NCI-H1694 (cell line): ENCODE measurements at places on chromosomes 4 and X.

DNA sequence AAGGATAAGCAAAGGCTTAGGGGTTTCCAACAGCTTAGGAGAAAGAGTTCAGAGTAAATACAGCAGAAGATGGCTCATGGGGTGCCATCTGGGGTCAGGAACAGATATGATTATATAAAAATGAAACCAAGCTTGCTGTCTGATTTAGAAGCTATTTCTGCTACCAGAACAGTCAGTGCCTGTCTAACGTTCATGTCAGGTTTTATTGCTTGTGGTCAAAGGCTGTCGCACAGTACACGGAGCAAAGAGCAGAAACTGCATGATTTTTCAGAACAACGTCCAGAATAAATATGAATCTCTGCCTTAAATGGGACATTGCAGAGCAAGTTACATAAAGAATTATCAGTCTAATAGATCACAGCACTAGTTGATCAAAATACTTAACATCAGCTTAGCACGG is 17.4 kb downstream of the CETN2 start:
- no peak for DNase-seq

DNA sequence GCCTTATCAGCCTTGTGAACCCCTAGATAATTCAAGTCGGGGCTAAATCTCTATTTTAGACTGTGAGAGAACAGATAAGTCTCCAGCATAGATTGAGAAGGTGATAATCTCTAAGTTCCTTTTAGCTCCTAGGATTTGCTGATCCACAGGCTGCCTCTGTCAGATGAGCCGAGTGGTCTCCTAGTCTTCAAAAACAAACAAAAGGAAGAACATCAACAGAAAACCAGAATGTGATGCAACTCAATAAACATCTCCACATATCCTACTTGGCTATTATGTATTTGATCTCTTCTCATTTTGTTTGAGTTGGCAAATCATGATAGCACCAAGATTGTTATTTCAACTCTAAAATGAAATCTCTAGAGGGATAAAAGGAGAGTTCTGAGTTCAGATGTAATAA is 88.4 kb upstream of the SLC7A11 start:
- no peak for DNase-seq

- peak; percentile 0 for DNase-seq
Measured at GRCh38 chr4:64713256-64713840, 304.1 kb upstream of the TECRL start.

DNA sequence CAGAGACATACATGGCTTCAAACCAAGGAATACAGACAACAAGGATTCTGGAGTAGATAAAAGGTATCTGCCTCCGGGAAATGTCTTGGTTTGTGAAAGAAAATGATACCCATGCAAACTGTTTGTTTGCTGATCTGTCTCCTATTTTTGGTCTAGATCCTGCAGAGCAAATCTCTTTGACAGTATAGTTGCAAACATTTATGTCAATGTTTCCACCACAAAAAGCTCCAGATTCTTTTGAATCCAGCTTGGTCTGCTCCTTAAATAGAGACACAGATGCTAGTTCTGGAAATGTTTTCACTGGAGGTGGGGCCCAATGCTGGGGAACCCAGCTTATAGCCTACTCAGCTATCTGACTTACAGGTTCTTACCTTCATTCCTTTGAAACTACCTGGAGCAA is 119.7 kb downstream of the ATG4A start:
- no peak for DNase-seq

- no peak for DNase-seq
Measured at GRCh38 chr4:185305979-185306442, 89.7 kb downstream of the LRP2BP start.

DNA sequence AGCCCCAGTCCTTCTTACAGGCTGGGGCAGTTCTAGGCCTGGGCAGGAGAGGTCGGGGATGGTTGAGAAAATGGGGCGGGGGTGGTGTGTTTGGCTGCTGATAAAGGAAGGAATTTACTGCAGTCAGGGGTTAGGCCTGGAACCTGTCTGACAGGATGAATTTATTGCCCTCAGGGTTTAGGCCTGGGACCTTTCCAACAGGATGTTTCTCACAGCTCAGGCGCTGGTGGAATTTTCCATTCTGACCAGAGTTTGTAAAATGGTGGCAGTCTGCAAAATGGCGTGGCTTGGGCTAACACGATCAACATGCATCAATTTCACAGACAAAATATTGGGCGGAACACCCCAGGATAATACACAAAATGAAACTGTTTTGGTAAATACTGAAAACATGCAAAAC is 83.5 kb upstream of the SPIN4 start:
- no peak for DNase-seq

DNA sequence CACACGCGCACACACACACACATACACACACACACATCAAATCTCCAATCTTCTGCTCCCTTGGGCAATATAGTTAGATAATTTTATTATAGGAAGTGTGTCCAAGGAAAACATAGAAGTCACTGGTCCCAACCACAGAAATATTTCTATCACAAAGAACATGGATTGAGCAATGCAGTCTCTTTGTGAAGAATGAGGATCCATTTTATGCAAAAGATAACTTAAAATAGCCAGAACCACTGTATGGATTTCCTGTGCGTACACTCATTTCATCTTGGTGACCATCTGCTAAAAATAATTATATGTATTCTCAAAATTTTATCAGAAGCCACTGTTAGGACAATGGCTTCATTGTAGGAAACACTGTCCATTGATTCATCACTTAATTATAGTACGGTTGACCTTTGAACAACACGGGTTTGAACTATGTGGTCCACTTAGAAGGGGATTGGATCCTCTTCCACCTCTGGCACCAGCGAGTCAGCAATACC is 169.6 kb upstream of the MXRA5 start:
- DNase-seq = no peak

GRCh38 chrX:135389243-135389642 is 32.5 kb upstream of the SMIM10L2A start:
- no peak for DNase-seq

DNA sequence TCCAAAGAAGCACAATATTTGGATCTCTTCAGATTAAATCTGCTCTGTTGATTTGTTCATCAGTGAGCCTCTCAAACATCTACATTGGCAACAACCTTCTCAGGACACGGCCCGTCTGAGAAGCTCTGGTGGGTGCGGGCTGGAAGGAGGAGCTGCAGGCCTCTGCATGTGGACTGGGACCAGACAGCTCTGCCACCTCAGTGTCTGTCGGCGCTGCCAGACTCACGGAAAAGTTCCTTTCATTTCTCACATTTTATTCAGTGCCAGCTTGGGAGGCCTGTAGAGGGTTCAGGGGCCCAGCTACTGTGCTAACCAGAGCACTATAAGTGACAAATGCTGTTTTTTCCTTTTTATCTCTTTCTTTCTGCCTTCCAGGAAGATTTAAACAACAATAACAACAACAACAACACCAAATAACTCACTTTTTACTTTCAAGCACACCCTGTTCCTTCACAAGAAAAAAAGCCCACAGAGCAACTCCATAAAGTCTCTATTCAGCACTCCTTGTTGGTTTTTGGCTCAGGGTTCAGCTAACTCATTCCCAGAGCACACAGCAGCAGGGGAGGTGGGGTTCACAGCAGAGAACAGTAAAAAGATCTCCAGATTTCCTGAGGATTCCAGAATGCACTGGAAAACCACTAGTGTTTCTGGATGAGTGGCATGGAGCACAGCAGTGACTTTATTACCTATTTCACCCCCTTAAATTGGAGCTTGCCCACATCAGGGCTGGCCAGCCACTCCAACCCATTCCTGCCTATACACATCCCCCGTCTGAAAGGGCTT is 23.2 kb upstream of the HOPX start:
- no peak for DNase-seq

DNA sequence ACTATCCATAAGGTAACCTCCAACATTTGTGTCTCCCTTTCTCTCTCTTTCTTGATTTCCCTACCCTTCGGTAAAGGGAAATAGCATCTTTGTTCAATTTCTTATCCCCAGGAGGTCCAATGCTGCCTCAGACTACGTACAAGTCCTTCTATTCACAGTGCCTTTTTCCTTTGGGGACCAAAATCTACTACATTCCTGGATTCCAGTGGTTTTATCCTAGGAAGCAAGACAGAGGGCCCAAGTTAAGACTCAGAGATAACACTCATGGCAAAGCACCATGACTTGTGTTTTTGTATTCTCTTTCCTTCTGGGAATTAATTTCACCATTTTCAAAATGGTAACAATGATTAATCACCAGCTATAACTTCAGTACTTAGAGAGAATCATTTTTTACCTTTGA is 10.6 kb downstream of the G3BP2 start:
- no peak for DNase-seq

DNA sequence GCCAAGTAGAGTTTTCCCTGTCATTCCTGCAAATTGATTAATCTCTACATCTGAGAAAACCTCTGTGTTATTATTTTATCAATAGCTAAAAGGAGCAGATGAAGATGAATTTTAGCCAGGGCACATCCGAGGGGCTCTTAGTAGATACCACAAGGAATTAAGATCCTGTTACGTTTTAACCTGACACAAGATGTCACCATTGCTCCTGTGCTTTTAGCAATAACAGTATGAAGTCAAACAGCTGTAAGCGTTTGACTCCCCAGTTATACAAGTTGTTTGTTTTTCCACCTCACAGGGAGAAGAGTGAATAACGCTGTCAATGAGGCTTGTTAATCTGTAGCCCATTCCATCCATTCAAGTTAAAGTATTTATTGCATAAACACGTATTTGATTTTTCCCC is 76.0 kb upstream of the AP1S2 start:
- DNase-seq = no peak

DNA sequence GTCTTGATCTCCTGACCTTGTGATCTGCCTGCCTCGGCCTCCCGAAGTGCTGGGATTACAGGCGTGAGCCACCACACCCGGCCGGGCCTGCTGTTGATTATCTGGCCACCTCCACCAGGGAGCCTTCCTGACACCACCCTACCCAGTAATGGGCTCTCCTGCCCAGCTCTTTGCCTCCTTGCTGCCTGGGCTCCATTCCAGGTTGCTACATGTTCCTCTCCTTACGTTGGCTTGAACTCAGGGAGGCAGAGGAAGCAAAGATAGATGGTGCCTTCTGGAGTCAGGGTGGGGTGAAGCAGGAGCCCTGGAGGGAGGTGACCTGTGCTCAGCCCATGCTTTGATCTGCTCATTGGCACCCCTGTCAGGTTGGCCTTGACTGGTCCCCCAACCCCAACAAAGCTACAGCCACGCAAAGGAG is 26.3 kb downstream of the FLNA start:
- DNase-seq = no peak

- no peak for DNase-seq
Measured at GRCh38 chr4:89894649-89895550, at the start of gene MMRN1. MMRN1 (plus strand) TSS chr4:89894854; CDS start chr4:89894972, 118 bp downstream.

- DNase-seq = no peak
Measured at GRCh38 chr4:46506876-46507275, 116.9 kb upstream of the GABRA2 start.

DNA sequence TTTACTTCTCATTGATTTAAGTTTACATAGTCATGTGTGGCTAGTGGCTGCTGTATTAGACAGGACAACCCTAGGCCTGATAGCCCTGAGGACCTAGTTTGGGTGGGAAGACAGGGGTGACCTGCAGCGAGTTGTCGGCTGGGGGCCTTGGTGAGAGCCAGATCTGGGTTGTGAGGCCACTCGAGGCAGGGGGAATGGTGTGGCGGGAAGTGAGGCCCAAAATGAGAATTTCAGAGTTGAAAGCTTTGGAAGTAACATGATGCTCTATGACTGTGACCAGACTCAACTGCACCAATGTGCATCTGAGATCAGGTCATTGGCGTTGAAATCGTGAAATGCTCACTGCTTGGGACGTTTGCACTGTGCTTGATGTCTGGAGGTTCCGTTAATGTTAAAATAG is 72.9 kb downstream of the TBL1X start:
- no peak for DNase-seq

DNA sequence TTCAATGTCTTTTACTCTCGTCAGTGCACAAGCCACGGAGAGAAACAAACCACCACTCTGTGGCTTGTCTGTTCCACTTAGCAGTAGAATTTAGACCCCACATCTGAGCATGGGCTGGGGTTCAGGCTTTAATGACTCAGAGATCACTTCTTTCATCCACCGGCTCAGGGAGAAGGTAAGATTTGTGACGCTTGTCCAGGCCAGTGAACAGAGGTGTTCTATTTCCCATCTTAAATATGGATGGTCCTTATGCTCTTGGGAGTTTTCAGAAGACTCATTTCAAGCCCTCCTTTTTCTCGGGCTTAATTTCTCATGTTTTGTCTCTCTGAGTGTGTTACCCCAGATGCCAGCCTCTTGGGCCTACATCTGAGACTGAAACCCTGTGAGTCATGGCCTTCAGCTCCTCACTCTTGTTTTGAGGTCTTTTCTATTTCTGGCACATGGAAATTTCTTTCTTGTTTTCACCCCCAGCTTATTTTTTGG is 127.4 kb upstream of the SFRP2 start:
- no peak for DNase-seq

- no peak for DNase-seq
Measured at GRCh38 chr4:80431203-80431965, 95.9 kb downstream of the CFAP299 start.

DNA sequence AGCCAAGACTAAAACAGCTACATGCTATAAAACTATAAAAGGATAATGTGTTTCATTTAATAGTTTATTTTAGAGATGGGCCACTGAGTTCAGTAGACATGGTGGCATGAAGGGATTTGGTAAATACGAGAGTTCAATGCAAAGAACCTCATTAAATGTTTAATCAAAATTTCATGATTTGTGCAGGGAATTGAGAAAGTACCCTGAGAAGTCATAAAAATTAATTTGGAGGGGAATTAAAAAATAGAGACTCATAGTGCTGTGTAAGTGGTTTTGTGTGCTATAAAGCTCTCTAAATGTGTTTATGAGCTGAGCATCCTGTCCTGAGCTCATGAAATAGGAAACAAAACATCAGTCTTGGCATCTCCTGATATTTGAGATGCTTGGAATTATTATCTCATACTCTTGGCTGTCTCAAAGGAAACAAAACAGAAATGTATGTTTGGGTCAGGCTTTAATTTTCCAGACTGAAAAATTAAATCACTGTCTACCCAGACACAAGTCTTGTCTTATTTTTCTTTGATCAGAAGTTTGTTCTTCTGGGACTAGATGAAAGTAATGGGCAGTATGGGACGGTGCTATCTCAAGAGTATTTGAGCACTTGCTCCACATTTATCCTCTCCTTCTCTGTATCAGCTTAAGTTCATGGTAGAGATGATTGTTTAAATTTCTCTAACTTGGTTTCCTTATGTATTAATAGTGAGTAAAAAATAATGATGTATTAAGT is 38.0 kb upstream of the EMCN start:
- no peak for DNase-seq

- DNase-seq = no peak
Measured at GRCh38 chr4:186537843-186538521, 17.4 kb downstream of the MTNR1A start.

- no peak for DNase-seq
Measured at GRCh38 chr4:140233791-140234696, 80.1 kb upstream of the MAML3 start.

DNA sequence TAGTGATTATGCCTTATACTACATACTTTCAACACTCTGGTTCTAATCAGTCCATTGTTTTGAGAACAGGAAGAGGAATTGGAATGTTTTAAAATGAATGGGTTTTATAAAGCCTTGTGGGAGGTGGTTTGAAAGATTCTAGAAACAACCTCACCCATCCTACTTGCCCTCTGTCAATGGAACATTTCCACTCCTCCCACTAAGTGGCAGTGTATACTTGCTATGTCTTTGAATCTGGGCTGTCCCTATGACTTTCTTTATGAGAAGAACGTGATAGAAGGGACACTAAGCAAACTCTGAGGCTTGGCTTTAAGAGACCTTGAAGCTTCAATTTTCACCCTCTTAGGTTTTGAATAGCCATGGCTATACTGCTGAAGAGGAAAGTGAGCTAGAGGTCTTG is 611.2 kb downstream of the PPP4R3C start:
- DNase-seq = no peak
